Activated naive CD8-positive, alpha-beta T cell treated with anti-CD3 and anti-CD28 coated beads for 36 hours (primary cell): ENCODE measurements at places on chromosomes 3 and 15. TPM values are rescaled to one million over a fixed set of nuclear protein-coding genes. Genes with fewer than 3 reads are reported as not detected.

Gene SLC6A11
- total RNA-seq, result not detected

Gene CLEC3B
- not detected for total RNA-seq

Gene TRPM1
- total RNA-seq, result not detected

Gene BFSP2
- total RNA-seq, result not detected

GRCh38 chr3:127734754-127735473, 62.2 kb downstream of the ABTB1 start:
- peaks cover 7% of the 10 kb centered on the region for H3K4me1 ChIP-seq
- DNase-seq, result no peak
- peaks cover 20% of the 10 kb centered on the region for H3K27me3 ChIP-seq

DNA sequence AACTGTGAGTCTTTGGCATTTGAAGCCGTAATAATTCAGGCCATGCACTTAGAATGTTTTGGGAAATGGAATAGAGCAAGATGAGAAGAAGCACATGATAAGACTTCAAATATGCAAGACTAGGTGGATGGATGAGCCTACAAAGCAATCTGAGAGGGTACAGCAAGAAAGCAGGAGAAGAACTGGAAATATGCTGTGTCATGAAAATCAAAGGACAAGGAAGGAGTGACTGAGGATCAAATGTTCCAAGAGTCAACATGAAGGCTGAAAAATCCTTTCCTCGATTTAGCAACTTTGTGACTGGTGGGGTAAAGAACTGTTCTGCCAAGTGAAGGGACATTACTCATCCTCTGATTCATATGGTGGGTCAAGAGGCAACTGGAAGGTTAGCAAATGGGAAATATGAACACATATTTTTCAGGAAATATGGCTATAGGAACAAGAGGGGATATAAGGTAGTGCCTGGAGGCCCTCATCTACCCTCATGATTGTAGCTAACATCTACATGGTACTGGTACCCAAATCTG, 803.7 kb upstream of the ARRDC4 start:
- no peaks in the 10 kb centered on the region for H3K4me1 ChIP-seq
- H3K27ac ChIP-seq, result no peak overlapping the region
- H3K27me3 ChIP-seq, result no peaks in the 10 kb centered on the region

DNA sequence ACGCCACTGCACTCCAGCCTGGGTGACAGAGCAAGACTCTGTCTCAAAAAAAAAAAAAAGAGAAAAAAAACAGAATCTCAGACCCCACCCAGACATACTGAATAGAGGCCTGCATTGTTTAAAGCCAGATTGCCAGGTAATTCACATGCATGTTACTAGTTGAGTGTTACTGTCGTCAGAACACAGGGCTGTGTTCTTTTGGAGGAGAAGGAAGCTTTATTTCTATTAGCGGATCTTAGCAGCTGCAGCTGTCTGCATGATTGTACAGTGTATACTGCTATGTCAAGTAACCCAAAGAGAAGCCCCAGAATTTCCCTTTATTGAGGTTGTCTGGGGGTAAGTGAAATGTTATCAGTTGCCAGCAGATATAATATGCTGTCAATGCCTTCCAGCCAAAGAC, 496.6 kb upstream of the NAALADL2 start:
- no peaks in the 10 kb centered on the region for H3K27me3 ChIP-seq
- no peaks in the 10 kb centered on the region for H3K4me1 ChIP-seq
- H3K27ac ChIP-seq, result no peak overlapping the region
- no peak overlapping the region for H3K4me3 ChIP-seq
- DNase-seq, result no peak

GRCh38 chr15:95327661-95328060, 1002.8 kb upstream of the NR2F2 start:
- no peak overlapping the region for H3K27ac ChIP-seq
- DNase-seq, result no peak
- H3K27me3 ChIP-seq, result peaks cover 55% of the 10 kb centered on the region
- no peaks in the 10 kb centered on the region for H3K36me3 ChIP-seq
- H3K4me1 ChIP-seq, result peaks cover 7% of the 10 kb centered on the region

- H3K27ac ChIP-seq, result no peak overlapping the region
- peaks cover 7% of the 10 kb centered on the region for H3K27me3 ChIP-seq
- H3K4me3 ChIP-seq, result no peak overlapping the region
- H3K4me1 ChIP-seq, result no peaks in the 10 kb centered on the region
- no peaks in the 10 kb centered on the region for H3K36me3 ChIP-seq
Measured at GRCh38 chr3:132004571-132004970, 30.2 kb downstream of the CPNE4 start.

- peaks cover 10% of the 10 kb centered on the region for H3K36me3 ChIP-seq
- H3K4me3 ChIP-seq, result no peak overlapping the region
- no peaks in the 10 kb centered on the region for H3K27me3 ChIP-seq
Measured at GRCh38 chr3:57892423-57892822, 115.8 kb upstream of the FLNB start.

GRCh38 chr3:113258361-113258760, 47.0 kb downstream of the BOC start:
- no peaks in the 10 kb centered on the region for H3K4me1 ChIP-seq
- no peak overlapping the region for H3K27ac ChIP-seq
- no peak for DNase-seq
- H3K27me3 ChIP-seq, result peaks cover 6% of the 10 kb centered on the region
- H3K4me3 ChIP-seq, result no peak overlapping the region

DNA sequence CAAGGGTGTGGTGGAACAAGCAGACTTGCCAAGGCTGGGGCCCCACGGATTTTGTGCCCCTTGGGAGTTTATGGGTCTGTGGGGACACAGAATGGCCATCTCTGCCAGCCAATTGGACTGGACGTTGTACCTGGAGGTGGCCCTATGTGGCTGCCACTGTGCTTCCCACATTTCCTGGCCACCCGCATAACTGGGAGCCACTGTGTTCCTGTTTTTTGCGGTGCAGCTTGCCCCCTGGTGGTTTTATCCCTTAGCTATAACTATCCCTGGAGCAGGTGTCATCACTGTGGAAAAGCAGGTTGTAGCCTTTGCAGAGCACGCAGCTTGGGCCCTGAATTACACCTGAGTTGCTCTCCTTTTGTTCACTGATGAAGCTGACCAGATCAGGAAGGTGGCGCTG, 306.3 kb downstream of the ZPLD1 start:
- H3K27ac ChIP-seq, result no peak overlapping the region
- peaks cover 2% of the 10 kb centered on the region for H3K27me3 ChIP-seq
- DNase-seq, result no peak
- H3K4me1 ChIP-seq, result no peaks in the 10 kb centered on the region

- H3K4me1 ChIP-seq, result peaks cover 53% of the 10 kb centered on the region
- DNase-seq, result no peak
- no peaks in the 10 kb centered on the region for H3K27me3 ChIP-seq
- peaks cover 41% of the 10 kb centered on the region for H3K36me3 ChIP-seq
- H3K4me3 ChIP-seq, result no peak overlapping the region
Measured at GRCh38 chr3:44989636-44990373, 13.8 kb downstream of the EXOSC7 start.

DNA sequence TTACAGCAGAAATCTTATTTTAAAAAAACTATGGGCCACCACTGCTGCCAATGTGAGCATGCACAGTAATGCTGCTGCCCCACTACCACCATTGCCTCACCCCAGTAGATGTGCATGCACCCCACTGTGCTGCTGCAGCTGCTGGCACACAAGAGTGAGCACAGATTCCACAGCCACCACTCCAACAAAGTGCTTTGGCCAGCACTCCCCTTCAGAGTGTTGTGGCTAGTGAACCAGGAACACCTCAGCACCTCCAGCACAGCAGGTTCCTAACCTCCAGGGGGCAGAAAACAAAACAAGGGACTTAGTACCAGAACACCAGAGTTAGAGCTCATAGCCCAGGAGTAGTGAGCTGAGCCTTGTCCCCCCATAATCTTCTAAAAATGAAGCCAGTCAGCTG, 629.6 kb downstream of the PYDC2 start:
- H3K4me3 ChIP-seq, result no peak overlapping the region
- no peaks in the 10 kb centered on the region for H3K27me3 ChIP-seq
- no peak for DNase-seq
- H3K4me1 ChIP-seq, result no peaks in the 10 kb centered on the region

GRCh38 chr3:34856081-34856947, 783.0 kb upstream of the ARPP21 start:
- no peaks in the 10 kb centered on the region for H3K27me3 ChIP-seq
- DNase-seq, result no peak
- H3K4me1 ChIP-seq, result no peaks in the 10 kb centered on the region
- H3K36me3 ChIP-seq, result no peaks in the 10 kb centered on the region
- no peak overlapping the region for H3K27ac ChIP-seq

- H3K4me1 ChIP-seq, result no peaks in the 10 kb centered on the region
- no peak for DNase-seq
- H3K27me3 ChIP-seq, result no peaks in the 10 kb centered on the region
- peaks cover 1% of the 10 kb centered on the region for H3K36me3 ChIP-seq
Measured at GRCh38 chr3:150371741-150372254, 36.3 kb upstream of the TSC22D2 start.
